Parietal lobe (tissue), 2 donors: ENCODE measurements at places on chromosomes 4 and X. TPM values are rescaled to one million over a fixed set of nuclear protein-coding genes. Genes with fewer than 3 reads are reported as not detected.

Gene CHIC1
- total RNA-seq = 21.0 TPM

Gene CPLX1
- total RNA-seq = 2.5 TPM

Gene CD38
- total RNA-seq = 9.1 TPM

Gene MGAT4D
- total RNA-seq = not detected

Gene ZNF141
- 85.4 TPM for total RNA-seq

Gene C4orf36
- 1.6 TPM for total RNA-seq

Gene SMC1A
- total RNA-seq = 39.4 TPM

Gene MGST2
- total RNA-seq = 4.7 TPM

Gene PNMA5
- 2.8 TPM for total RNA-seq

Gene SOD3
- total RNA-seq = not detected

Gene NEIL3
- total RNA-seq = 6.9 TPM

Gene SLC2A9
- 7.2 TPM for total RNA-seq

Gene ARHGAP36
- total RNA-seq = 0.31 TPM

Gene ASIC5
- not detected for total RNA-seq

Gene CCSER1
- total RNA-seq = 336 TPM

Gene CXCL1
- total RNA-seq = not detected

Gene DIPK2B
- 2.2 TPM for total RNA-seq

Gene TMEM154
- 0.63 TPM for total RNA-seq

Gene KLF8
- total RNA-seq = 32.6 TPM

Gene C1QTNF7
- under 0.01 TPM for total RNA-seq

Gene CCDC110
- total RNA-seq = 0.94 TPM

Gene GAB1
- 38.5 TPM for total RNA-seq

Gene CYSLTR1
- total RNA-seq = 0.63 TPM

Gene RHOH
- not detected for total RNA-seq

Gene CD40LG
- total RNA-seq = not detected

Gene TRIM61
- 1.6 TPM for total RNA-seq

Gene ERCC6L
- 0.94 TPM for total RNA-seq

Gene MAP3K15
- 0.94 TPM for total RNA-seq

Gene ASB5
- not detected for total RNA-seq

Gene HMX1
- total RNA-seq = 0.63 TPM

Gene BMP2K
- total RNA-seq = 81.1 TPM

Gene HTATSF1
- total RNA-seq = 77.6 TPM

Gene PDZD4
- 151 TPM for total RNA-seq

Gene SUPT20HL1
- total RNA-seq = not detected

Gene SLC9B1
- 6.9 TPM for total RNA-seq

Gene CLTRN
- not detected for total RNA-seq
